Fibroblast of lung (primary cell): ENCODE measurements at places on chromosomes 12 and 14. TPM values are rescaled to one million over a fixed set of nuclear protein-coding genes. Genes with fewer than 3 reads are reported as not detected.
A peak's percentile ranks its signal among the peaks of the same experiment; 100 is the strongest.

DNA sequence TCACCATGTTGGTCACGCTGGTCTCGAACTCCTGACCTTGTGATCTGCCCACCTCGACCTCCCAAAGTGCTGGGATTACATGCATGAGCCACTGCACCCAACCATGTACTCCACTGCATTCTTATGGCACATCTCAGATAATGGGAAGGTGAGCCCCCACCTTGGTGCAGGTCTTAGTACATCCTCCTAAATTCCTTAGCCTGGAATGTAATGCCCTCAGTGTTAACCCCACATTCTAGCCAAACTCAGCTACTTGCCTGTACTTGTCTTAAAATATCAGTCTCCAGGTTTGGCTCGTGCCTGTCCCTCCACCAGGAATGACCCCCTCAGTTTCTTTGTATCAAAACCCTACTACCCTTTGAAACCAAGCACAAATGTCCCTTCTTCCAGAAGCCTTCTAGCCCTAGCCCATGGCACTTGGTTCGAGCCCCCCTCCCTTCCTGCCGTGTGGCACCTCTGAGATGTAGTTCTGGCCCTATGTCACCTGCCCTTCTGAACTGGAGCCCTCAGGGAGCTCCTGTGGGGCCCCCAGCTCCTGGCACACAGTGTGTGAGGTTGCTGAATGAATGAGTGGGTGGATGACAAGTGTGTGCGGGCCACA lies 8.4 kb downstream of the KCNH3 start:
- H3K27ac ChIP-seq = no peak overlapping the region
- DNase-seq = no peak
- peaks cover 29% of the 10 kb centered on the region for H3K27me3 ChIP-seq
- H3K4me3 ChIP-seq = no peak overlapping the region
- no peaks in the 10 kb centered on the region for H3K36me3 ChIP-seq

- H3K27me3 ChIP-seq = no peaks in the 10 kb centered on the region
- H3K4me3 ChIP-seq = no peak overlapping the region
- no peak overlapping the region for H3K27ac ChIP-seq
- H3K36me3 ChIP-seq = no peaks in the 10 kb centered on the region
Observed at GRCh38 chr12:61546296-61546695, 713.9 kb upstream of the USP15 start.

The GALNT16 gene
- 8.5 and 9.6 TPM in 2 replicates for total RNA-seq

- H3K4me1 ChIP-seq = peaks cover 8% of the 10 kb centered on the region
- H3K27ac ChIP-seq = no peak overlapping the region
- peak; percentile 69 for DNase-seq
- H3K36me3 ChIP-seq = no peaks in the 10 kb centered on the region
- no peaks in the 10 kb centered on the region for H3K27me3 ChIP-seq
- H3K4me3 ChIP-seq = no peak overlapping the region
Observed at GRCh38 chr14:36941783-36942521, 230.5 kb downstream of the SLC25A21 start.

GRCh38 chr12:132182711-132183365 lies 38.6 kb downstream of the NOC4L start:
- no peak overlapping the region for H3K27ac ChIP-seq
- H3K27me3 ChIP-seq = peaks cover 5% of the 10 kb centered on the region
- H3K36me3 ChIP-seq = no peaks in the 10 kb centered on the region
- H3K4me1 ChIP-seq = no peaks in the 10 kb centered on the region
- H3K4me3 ChIP-seq = no peak overlapping the region

DNA sequence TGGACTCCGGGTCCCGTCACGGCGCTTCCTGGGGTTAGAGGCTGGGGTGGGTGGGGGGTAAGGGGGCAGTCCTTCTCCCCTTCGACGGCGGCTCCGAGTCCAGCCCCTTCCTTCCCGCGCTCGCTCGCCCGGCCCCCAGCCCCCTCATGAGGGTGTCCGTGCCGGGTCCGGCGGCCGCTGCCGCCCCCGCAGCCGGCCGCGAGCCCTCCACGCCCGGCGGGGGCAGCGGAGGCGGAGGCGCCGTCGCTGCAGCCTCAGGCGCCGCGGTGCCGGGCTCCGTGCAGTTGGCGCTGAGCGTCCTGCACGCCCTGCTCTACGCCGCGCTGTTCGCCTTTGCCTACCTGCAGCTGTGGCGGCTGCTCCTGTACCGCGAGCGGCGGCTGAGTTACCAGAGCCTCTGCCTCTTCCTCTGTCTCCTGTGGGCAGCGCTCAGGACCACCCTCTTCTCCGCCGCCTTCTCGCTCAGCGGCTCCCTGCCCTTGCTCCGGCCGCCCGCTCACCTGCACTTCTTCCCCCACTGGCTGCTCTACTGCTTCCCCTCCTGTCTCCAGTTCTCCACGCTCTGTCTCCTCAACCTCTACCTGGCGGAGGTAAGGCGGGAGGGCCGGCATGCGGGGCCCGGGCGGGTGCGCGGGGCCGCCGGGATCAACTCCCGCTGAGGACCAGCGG lies 500 bp downstream of the GPR137C start:
- H3K27me3 ChIP-seq = no peaks in the 10 kb centered on the region
- H3K27ac ChIP-seq = no peak overlapping the region
- peak; percentile 16 for DNase-seq
- no peaks in the 10 kb centered on the region for H3K36me3 ChIP-seq

The FOXA1 gene
- under 0.01 TPM in 2 replicates for total RNA-seq

DNA sequence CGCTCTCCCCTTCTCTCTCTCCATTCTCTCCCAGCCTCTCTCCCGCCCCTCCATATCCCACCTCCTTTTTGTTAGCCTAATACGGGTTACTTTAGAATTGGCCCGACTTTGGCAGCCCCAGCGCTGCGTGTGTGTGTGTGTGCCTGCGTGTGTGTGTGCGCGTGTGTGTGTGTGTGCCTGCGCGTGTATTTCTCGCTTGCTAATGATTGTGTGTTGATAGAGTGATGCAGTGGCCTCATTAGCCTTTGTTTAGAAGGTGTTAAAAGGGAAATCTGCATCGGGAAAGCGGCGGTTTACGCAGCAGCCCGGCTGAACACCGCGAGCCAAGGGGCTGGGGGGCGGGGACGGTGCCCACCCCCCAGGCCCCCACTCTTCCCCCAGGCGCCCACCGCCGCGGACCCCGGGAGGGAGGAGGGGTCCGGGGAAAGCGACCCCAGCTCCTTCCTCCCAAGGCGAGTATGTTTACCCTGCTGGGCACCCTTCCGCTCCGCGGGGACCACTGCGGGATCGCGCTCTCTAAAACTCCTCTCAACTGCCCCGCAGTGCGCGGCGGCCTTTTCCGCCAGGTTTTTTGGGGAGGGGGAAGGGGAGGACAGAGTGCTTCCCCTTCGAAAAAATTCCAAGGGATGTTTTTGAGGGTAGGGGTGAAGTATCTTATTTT lies 6.8 kb upstream of the LHX5 start:
- H3K4me3 ChIP-seq = no peak overlapping the region
- H3K27ac ChIP-seq = no peak overlapping the region
- no peaks in the 10 kb centered on the region for H3K4me1 ChIP-seq
- H3K36me3 ChIP-seq = no peaks in the 10 kb centered on the region
- H3K27me3 ChIP-seq = peaks cover 51% of the 10 kb centered on the region
